ENCODE measurements at places on chromosomes 5 and 9.

- no peak for DNase-seq
Observed at GRCh38 chr5:58912116-58912515, 329.2 kb downstream of the RAB3C start.

DNA sequence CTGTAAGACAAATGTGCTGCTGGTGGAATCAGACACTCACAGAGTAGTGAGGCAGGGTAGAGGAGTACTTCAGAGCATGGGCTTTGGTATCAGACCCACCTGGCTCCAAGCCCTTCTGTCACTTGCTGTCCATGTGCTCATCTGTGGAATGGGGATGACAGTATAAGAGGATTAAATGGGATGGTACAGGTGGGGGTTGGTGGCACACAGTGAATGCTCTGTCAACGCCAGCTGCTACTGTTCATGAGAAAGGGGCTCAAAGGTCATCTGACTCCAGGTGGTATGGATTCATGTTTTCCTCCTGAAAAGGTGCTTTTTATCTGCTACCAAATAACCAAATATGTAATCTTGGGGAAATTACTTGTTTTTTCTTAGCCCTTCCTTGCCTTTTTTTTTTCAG is 23.0 kb upstream of the PPARGC1B start:
- no peak for DNase-seq

GRCh38 chr5:178994580-178995340 is at the start of gene GRM6:
TSS of gene GRM6 (minus strand) at chr5:178995320. CDS start at chr5:178994944, 376 bp downstream.
- DNase-seq = no peak

DNA sequence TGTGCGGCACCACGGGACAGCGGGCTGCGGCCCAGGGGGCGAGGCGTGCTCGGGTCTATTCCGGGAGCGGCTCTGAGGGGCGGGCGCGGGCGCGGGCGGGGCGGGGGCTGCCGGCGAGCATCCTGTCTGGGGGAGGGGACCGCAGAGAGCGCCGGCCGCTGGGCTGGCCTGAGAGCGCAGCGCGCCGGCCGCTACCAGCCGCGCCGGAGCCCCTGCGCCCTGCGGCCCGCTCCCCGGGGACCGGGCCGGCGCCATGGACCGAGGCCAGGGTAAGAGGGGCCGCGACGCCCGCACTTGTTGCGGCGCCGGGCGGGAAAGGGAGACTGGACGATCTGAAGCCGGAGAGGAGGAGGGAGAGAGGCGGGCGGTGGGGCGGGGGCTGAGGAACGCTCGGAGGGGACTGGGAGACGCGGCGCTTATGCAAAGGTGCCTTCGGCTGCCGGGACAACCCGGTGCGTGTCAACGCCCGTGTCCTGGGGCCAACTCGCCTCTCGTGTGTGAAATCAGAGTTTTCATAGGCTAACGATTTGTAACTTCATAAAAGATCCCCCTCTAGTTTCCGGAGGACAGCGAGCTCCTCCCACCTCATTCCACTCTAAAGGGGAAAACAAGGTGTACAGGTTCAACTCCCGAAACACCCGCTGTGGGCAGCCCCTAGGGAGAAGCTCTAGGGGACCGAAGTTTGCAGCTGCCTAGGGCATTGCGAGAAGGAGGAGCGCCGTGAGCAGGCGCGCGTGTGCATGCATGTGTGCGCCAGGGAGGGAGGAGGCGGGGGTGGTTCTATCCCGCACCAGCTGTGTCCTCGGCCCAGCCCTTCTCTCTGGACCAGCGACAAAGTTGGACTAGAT is at the start of gene AFAP1L1:
Gene AFAP1L1 (plus strand): TSS at position 144 of the 848 bp plus-strand sequence. CDS start 110 bp downstream, at position 254.
- peak; percentile 32 for DNase-seq

GRCh38 chr9:115668521-115668920 is 485.1 kb upstream of the PAPPA start:
- no peak for DNase-seq

GRCh38 chr5:88819301-88819999 is 63.5 kb downstream of the MEF2C start:
- DNase-seq = no peak

DNA sequence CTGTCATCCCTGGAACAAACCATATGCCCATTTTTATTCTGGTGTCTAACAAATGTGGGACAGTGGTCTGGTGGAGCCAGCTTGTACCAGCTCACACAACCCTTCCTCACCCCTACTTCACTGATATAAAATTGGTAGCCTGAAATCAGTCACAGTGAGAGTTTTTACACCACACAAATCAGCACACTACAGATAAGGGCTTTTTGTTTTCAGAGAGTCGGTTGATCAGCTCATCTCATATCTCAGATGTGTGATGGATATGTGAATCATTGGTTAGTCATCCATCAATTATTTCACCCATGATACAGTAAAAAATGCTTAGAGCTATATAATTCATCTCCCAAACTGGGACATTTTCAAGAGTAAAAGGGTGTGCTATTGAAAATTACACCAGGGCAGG is 529.2 kb downstream of the EBF1 start:
- DNase-seq = no peak

DNA sequence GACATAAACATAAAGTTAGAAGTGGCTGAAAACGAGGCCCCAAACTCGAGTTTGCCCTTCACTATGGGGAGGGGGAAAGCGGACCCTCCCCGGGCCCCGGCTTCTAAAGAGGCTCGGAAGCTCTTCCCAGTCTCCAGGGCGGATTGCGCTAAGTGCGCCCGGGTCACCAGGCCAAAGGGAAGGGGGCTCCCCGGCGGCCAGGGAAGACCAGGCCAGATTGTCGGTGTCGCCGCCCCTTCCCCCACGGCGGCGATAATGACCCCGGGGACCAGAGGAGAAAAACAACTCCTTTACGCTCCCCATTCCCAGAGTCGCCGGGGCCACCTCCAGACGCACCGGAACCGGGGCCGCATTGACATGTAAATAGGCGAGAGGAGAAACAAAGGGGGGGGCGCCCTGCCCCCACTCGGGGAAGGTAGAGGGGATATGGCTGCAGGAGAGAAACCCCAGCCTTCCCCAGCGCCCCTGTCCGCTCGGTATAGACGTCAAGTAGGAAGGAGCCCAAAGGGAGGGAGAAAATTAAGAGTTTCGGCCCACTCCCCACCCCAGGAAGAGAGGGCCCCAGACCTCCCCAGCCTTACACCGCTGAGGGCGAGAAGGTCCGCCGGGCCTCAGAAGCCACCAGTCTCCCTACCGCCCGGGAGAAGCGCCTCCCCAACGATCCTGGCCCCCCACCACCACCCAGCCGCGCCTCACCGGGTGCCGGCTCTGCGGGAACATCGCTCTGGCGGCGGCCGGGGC is 1.7 kb downstream of the TLE1 start:
- no peak for DNase-seq

GRCh38 chr5:29939988-29940387 is 1253.5 kb upstream of the CDH6 start:
- no peak for DNase-seq

- DNase-seq = no peak
Observed at GRCh38 chr5:159410480-159410879, 80.2 kb upstream of the IL12B start.

DNA sequence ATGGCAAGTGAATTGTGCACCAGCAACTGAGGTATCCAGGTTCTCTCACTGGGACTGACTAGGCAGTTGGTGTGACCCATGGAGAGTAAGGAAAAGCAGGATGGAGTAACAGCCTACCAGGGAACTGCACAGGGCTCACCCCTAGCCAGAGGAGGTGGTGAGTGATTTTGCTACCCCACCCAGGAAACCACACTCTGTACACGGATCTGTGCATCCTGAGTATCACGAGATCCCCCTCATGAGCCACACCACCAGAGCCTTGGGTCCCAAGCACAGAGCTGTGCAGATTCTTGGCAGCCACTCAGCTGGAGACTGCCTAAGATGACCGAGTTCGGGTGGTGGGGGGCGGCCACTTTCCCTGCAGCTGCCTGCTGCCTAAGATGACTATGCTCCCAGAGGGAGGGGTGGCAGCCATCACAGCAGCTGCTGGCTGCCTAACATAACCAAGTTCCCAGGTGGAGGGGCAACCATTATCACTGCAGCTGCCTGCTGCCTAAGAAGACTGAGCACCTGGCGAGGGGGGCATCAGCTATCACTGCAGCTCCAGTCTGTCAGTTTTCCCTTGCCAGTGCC is 48.4 kb upstream of the EFNA5 start:
- DNase-seq = no peak

DNA sequence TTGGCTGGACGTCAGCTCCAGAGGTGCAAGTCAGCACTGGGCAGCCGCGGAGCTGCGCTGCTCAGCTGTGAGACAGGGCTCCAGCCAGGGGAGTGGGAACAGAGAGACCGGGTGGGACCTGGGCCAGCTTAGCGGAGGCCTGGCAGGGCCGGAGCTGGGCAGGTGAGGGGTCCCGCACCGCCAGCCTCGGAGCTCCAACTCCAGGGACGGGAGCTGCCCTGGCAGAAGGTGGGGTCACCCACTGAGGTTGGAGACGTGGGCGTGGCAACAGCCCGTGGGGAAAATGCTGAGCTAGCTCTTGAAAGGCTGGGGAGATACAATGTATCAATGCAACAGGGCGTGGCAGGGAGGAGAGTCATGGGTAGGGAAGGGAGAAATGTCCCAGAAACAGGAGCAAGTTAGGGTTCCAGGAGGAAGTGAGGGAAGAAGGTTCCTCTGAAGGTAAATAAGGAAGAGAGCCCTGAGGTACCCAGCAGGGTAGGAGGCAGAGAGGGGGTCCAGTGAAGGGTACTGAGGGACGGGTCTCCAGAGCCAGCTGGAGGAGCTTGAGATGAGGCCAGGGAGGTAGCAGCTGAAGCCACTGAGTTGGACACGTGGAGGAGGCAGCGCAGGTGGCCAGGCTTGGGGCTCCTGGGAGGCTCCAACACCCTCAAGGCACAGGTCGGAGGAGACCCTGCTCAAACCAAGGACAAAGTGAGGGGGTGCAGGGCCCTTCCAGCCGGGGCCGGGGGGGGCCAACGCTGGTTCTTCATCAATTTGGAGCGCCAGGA is 736 bp upstream of the NKD2 start:
- no peak for DNase-seq

DNA sequence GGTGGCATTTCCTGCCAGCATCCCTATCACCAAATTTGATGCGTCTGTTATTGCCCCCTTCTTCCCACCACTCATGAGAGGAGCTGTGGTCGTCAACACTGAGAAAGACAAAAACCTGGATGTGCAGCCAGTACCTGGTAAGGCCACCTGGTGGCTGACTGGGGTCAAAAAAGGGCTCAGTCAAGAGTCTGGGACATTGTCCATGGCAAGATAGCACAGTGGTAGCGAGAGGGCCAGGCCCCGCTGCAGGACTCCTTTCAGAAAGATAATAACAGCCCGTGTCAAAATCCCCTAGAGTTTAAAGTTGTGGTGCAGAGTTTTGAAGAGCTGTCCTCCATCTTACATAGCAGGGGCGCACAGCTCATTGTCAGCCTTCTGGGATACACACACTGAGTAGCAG is 40.8 kb downstream of the CSF1R start:
- DNase-seq = no peak

DNA sequence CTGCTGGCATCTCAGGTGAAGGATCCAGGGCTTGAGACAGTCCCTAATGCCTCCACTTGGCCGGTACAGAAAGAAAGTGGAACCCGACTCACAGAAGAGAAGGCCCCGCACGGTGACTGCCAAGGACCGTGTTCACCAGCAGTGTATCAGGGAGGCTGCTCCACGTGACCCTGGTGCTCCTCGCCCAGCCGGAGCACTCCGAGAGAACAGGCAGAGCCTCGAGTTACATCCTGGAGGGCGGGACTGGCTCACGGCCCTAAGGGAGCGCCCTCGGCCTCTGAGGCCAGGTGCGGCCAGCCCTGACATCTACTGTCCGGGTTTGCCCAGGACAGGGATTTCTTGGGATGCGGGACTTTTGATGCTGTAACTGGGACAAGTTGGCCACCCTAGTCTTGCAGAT is 104.0 kb upstream of the SARDH start:
- no peak for DNase-seq

DNA sequence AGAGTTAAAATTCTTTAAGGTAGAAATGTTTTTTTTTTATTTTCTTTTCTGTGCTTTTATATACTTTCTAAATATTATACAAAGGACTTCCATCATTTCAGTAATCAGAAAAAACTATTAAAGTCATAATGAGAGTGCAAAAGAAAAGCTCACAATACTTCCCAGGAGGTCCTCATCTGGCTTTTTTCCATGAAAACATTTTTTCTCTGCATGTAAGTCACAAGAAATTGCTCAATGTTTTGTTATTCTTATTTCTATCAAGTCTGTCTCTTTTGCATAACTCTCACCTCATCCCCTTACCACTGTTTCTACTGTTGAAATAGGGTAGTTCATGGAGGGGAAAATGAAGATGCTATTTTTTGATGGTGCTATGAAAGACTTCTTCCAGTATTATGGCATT is 375.0 kb downstream of the TMEM232 start:
- DNase-seq = no peak

DNA sequence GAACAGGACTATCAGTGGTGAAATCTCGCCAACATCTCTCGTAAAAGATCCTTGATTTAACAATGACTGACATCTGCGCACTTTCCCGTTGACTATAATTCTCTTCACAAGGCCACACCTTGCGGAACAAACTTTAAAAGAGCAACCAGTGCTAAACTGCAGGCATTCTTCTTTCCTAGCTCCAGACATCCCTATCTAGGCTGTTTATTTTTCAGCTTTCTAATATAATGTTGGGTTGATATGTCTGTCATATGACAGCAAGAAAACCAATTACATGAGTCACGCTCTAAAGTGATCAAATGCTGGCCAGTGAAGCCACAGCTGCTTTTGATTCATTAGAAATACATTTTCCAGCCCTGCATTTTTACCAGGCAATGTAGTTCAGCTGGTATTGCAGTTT is 162.5 kb downstream of the ELAVL2 start:
- DNase-seq = no peak

DNA sequence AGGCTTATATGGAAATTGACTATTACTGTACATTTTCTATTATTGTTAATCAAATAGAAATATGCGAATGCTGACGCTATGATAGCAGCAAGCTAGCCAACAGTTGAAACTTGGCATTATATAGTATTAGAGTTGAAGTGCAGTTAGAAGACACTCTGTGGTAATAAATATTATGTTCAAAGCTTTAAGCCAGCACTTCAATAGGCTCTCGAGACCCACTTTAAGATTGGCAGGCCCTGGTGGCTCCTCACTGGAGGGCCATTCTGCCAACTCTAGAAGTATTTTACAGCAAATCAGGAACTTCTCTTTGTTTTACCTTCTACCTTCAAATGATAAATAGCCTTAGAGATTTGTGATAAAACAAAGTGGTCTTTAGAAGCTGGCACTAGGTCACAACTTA is 2029.0 kb upstream of the WWC1 start:
- no peak for DNase-seq

- no peak for DNase-seq
Observed at GRCh38 chr9:136467766-136468165, 15.1 kb downstream of the SEC16A start.

- no peak for DNase-seq
Observed at GRCh38 chr5:169913479-169913878, 66.8 kb downstream of the INSYN2B start.

- DNase-seq = no peak
Observed at GRCh38 chr5:157196045-157196444, 15.4 kb downstream of the ITK start.

GRCh38 chr5:176716320-176716719 is 69.0 kb downstream of the TSPAN17 start:
- no peak for DNase-seq
